ENCODE measurements at places on chromosomes 5 and 9.
A peak's percentile ranks its signal among the peaks of the same experiment; 100 is the strongest.

- H3K4me1 ChIP-seq = peaks cover 10% of the 10 kb centered on the region
- peak overlapping the region; percentile 81 for H3K4me3 ChIP-seq
- H3K27ac ChIP-seq = peak overlapping the region; percentile 91
Observed at GRCh38 chr5:133967698-133968203, 674 bp downstream of the C5orf15 start.

DNA sequence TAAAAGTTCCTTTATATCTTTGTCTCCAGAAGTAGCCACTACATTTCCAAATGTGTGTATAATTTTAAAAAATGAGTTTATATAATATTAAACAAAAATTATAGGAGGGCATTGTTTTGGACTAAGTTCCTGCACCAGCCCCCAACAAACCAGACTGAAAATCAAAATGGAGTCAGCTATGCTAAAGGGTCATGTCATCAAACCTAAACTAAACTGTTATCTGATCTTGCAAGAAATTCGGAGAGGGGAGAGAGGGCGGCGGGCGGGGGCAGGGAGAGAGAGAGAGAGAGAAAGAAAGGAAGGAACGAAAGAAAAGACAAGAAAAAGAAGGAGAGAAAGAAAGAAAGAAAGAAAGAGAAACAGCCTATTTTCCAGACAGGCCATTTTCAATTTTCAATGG lies 63.5 kb downstream of the DOCK2 start:
- H3K4me1 ChIP-seq = no peaks in the 10 kb centered on the region
- no peak for DNase-seq
- no peaks in the 10 kb centered on the region for H3K27me3 ChIP-seq
- H3K27ac ChIP-seq = no peak overlapping the region
- H3K36me3 ChIP-seq = peaks cover 42% of the 10 kb centered on the region
- H3K4me3 ChIP-seq = no peak overlapping the region

DNA sequence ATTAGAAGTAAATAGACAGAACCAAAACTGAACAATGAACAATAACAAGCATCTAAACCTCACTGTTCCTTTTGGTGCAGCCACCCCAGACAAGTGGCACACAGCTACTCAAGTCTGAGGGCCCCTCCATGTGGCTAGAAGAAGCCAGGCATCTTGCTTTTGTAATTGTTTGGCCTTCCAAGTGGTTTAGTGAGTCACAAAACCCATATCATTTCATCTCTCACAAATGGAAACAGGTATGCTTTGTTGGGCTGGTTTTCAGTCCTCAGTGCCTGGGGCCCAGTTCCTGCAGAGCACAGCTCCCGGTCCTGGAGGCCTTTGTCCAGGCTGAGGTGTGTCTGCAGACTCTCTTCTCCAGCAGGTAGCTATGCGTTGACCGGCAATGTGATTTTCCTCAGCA lies 16.7 kb downstream of the PRLR start:
- H3K27me3 ChIP-seq = no peaks in the 10 kb centered on the region
- H3K4me1 ChIP-seq = no peaks in the 10 kb centered on the region
- H3K4me3 ChIP-seq = no peak overlapping the region
- no peak overlapping the region for H3K27ac ChIP-seq
- no peak for DNase-seq

- no peaks in the 10 kb centered on the region for H3K4me1 ChIP-seq
- no peaks in the 10 kb centered on the region for H3K27me3 ChIP-seq
- no peak for DNase-seq
- H3K36me3 ChIP-seq = no peaks in the 10 kb centered on the region
Observed at GRCh38 chr9:96171728-96172127, 130.2 kb downstream of the HSD17B3 start.

GRCh38 chr5:176418251-176418650 lies 1.9 kb upstream of the CLTB start:
- H3K27ac ChIP-seq = no peak overlapping the region
- DNase-seq = no peak
- peaks cover 30% of the 10 kb centered on the region for H3K4me1 ChIP-seq
- H3K27me3 ChIP-seq = peaks cover 2% of the 10 kb centered on the region
- no peak overlapping the region for H3K4me3 ChIP-seq
- no peaks in the 10 kb centered on the region for H3K36me3 ChIP-seq

DNA sequence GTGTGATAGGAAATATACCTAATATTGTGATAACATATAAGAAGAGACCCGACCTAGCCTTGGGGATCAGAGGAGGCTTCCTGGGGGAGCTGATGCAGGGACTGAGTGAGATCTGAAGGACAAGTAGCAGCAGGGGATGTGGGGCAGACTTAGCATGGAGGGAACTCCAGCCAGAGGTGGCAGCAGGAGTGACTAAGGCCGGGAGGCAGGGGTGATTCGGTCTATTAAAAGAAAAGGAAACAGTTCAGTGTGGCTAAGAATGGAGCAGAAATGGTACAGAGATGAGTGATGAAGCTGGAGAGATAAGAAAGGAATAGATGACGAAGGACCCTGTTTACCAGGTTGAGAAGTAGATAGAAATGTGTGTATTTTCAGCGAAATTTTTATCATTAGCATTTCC lies 408.8 kb downstream of the ENC1 start:
- DNase-seq = no peak
- H3K27ac ChIP-seq = no peak overlapping the region
- no peak overlapping the region for H3K4me3 ChIP-seq
- no peaks in the 10 kb centered on the region for H3K36me3 ChIP-seq
- H3K27me3 ChIP-seq = no peaks in the 10 kb centered on the region

DNA sequence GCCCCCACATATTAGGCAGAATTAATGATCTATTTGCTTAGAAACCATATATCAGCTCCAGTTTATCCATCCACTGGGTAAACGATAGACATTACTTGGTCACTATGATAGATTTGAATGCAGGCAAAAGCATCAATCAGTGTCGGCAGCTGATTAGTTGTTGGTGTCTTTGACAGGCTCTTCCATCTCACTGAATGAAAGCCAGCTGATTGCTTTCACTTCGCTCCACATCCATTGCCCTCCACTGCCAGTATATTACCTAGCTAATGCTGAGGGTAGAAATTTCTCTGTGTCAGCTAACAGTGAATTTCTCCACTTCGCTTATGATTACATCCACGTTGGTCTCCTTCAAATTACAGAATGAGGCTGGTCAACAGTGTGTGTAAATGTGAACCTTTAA lies 821.3 kb upstream of the TYRP1 start:
- no peak for DNase-seq
- H3K4me3 ChIP-seq = no peak overlapping the region
- H3K36me3 ChIP-seq = no peaks in the 10 kb centered on the region
- H3K4me1 ChIP-seq = no peaks in the 10 kb centered on the region
- no peak overlapping the region for H3K27ac ChIP-seq

GRCh38 chr9:111955048-111955447 lies 58.4 kb downstream of the UGCG start:
- DNase-seq = no peak
- H3K27ac ChIP-seq = no peak overlapping the region
- H3K4me3 ChIP-seq = no peak overlapping the region
- H3K27me3 ChIP-seq = no peaks in the 10 kb centered on the region
- peaks cover 14% of the 10 kb centered on the region for H3K4me1 ChIP-seq
- no peaks in the 10 kb centered on the region for H3K36me3 ChIP-seq

DNA sequence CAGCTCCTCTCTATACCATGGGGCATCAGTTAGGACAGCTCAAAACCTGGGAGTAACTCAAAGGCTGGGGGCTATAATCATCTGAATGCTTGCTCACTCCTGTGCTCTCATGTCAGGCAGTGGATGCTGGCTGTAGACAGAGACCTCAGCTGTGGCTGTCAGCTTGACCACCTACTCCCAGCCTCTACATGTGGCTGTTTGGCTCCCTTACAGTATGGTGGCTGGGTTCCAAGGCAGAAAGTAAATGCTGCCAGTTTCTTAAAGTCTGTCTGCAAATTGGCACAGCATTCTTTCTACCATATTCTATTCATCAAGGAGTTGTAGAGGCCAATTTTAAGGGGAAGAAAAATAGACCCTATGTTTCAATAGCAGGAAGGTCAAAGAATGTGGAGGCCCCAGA lies 66.9 kb downstream of the TMC1 start:
- H3K4me3 ChIP-seq = no peak overlapping the region
- no peaks in the 10 kb centered on the region for H3K36me3 ChIP-seq
- H3K4me1 ChIP-seq = peaks cover 23% of the 10 kb centered on the region
- DNase-seq = no peak
- no peaks in the 10 kb centered on the region for H3K27me3 ChIP-seq
- no peak overlapping the region for H3K27ac ChIP-seq

DNA sequence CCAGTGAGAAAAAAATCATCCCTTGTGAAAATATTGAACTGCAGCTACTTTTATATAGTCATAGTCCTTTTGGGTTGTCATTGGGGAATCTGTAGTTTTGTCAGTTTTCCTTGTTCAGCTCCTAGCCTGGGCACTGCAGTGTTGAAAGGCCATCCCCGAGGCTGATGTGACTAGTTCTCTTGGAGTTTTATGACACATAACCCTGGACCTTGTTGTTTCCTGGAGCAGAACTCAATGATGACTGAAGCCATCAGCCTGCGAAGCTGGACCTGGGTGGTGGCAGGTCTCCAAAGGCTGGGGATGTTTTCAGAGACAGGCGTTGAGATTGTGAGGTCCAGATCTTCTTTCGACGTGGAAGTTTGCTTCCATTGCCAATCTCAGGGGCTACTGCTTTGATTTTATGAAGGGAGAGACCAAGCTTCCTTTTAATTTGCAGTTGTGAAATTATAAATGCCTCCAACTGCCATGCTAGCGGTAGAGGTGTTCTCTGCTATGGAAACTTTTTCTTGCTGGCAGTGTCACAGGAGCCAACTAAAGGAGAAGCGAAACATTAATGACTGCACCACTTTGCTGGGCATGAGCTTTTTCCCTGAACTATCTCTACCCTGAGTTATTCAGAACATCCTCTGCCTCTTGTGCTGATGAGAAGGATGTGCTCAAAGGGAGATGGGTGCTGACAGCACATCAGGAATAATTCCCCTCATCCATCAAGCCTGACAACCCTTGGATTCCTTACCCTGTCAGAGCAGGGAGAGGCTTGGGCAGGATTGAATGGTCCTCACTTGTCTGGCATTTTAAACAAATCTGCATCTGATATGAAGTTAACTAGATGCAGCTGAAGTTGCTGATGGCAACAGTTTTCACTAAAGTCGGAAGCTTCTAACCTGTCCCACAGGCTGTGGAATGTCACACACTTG lies 209.6 kb downstream of the MAST4 start:
- no peak overlapping the region for H3K4me3 ChIP-seq
- H3K27ac ChIP-seq = no peak overlapping the region
- DNase-seq = no peak
- no peaks in the 10 kb centered on the region for H3K27me3 ChIP-seq
- no peaks in the 10 kb centered on the region for H3K4me1 ChIP-seq
- no peaks in the 10 kb centered on the region for H3K36me3 ChIP-seq

DNA sequence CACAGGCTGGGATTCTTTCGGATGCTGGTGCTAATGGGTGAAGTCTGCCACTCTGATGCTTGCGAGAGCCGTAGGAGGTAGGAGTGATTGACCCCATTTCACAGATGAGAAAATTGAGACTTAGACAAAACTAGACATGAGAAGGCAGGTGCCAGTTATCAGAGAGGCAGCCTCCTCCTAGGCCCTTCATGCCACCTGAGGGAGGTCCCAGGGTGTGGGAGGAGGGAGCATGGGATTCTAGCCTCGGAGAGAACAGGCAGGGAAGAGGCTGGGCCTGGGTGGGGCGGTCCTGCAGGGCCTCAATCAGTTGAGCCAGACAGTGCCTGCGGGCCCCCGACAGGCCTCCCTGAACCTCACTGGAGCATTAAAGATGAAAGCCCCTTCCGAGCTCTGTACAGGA lies 112.4 kb downstream of the COL23A1 start:
- no peak overlapping the region for H3K4me3 ChIP-seq
- DNase-seq = no peak
- H3K4me1 ChIP-seq = peaks cover 4% of the 10 kb centered on the region
- H3K27ac ChIP-seq = no peak overlapping the region
- H3K27me3 ChIP-seq = no peaks in the 10 kb centered on the region
